ENCODE measurements at places on chromosomes 16 and 17.

- DNase-seq = no peak
These were observed 8.5 kb downstream of the EFCAB3 start for GRCh38 chr17:62388856-62389255.

GRCh38 chr17:76688165-76688622 is 22.6 kb downstream of the MXRA7 start:
- DNase-seq = no peak

DNA sequence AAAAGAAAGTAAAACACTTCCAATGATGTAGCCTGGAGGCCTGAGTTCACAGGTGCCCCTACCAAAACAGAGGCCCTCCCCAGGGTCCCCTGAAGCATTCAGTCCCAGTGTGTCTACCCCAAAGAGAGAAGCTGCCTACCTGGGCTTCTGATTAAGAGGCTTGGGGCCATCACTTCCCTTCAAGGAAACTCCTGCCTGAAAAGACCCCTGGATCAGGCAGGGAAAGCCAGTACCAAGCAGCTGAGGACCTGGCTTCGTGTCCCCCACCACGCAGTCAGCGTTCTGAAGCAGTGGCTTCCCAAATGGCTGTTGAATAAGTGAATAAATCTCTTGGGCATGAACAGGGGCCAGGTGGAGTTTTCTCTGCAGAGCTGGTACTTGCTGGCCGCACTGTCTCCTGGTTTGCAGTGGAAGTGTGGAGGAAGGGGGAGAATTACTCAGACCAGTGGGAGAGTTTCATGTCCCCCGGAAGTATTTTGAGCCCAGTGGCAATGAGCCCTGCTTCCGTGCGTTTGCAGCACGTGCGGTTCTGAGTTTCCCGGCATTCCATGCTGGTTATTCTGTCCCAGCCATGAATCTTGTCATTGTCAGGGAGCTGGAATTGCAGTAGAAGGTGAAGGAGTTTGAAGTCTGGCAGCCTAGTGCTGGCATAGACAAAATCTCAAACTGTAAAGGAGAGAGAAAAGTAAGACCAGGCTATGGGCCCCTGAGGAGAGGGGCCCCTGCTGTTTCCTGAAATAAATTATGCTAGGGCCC is 27.0 kb downstream of the RMI2 start:
- no peak for DNase-seq

DNA sequence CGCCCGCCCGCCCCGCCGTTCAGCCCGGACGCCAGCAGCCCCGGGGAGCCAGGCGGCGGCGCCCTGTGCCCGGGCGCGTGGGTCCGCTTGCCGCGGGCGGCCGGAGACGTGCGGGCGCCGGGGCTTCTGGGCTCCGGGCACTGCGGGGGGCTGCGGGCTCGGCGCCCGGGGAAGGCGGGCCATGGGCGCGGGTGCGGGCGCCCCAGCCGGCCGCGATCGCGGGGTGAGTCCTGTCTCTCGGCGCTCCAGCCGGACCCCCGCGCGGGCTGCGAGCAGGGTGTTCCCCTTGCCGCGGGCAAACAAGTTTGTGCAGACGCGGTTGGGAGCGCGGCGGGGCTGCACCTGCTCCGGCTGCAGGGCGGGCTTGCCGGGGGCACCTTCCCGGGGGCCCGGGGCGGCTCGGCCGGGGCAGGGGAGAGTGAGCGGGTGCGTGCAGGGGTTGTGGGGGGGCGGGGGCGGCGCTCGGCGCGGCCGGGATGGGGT is 292 bp downstream of the WSCD1 start:
- DNase-seq = no peak

DNA sequence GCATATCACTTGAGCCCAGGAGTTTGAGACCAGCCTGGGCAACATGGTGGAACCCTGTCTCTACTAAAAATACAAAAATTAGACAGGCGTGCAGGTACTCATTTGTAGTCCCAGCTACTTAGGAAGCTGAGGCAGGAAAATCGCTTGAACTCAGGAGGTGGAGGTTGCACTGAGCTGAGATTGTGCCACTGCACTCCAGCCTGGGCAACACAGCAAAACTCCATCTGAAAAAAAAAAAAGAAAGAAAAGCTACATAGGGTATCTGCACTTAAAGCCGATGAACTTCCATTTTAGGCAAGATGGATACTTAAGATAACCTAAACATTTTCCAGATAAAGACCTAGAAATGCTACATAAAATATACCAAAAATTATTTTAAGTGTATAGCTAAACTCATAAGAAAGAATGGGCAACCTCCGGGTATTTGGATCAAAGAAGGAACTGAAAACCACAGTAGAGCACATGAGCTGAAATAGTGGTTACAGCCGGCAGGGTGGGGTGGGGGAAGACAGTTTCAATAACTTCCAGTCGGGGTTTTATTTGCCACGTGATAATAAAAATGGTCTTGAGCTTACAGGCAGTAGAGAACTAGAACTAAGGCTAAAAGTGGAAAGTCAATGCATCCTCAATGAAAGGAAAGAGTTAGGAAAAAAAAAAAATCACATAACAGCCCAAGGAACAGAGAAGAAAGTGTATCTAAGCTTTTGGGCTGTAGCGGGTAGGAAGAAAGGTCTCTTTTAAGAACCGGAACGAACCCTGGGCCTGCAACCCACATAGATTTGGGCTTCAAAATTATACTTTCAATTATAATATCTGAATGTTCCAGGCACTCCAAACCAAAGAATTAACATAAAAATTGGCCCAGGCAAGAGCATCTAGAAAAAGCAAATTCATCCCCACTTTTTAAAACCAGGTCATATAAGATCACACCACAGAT is 53.1 kb downstream of the CFDP1 start:
- peak; percentile 23 for DNase-seq

GRCh38 chr17:49830605-49831004 is 17.3 kb downstream of the TAC4 start:
- no peak for DNase-seq

All from stimulated activated CD4-positive, alpha-beta T cell treated with anti-CD3 and anti-CD28 coated beads, Interleukin-4, amount 100 ng/mL, for 1 hour (primary cell).